Dorsolateral prefrontal cortex (tissue), 122 donors: ENCODE measurements at places on chromosomes 11 and 22.
A peak's percentile ranks its signal among the peaks of the same experiment; 100 is the strongest.

GRCh38 chr22:43314611-43315010, 28.6 kb downstream of the SCUBE1 start:
- DNase-seq, result no peak

DNA sequence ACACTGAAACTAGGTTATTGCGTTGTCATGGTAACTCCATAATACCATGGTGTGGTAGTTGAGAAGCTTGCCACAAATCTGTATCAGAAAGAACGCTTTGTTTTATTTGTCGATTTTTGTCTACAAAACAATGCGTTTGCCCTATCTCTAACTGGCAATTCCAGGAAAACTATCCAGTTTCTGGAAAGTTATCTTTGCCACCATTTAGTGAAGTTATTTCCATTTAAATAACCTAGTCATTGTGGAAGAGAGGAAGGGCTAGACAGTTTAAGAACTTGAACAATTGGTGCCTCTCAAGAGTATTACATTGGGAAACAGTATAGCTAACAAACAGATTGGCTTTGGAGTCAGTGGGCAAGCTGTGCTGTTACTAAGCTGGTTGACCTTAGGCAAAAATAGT, 7.9 kb downstream of the HSD17B12 start:
- DNase-seq, result no peak

- DNase-seq, result no peak
Measured at GRCh38 chr11:128670631-128671030, 23.2 kb upstream of the FLI1 start.

GRCh38 chr11:33934450-33934849, 42.6 kb upstream of the LMO2 start:
- no peak for DNase-seq

GRCh38 chr11:61553373-61554171, 27.3 kb downstream of the SYT7 start:
- DNase-seq, result no peak

DNA sequence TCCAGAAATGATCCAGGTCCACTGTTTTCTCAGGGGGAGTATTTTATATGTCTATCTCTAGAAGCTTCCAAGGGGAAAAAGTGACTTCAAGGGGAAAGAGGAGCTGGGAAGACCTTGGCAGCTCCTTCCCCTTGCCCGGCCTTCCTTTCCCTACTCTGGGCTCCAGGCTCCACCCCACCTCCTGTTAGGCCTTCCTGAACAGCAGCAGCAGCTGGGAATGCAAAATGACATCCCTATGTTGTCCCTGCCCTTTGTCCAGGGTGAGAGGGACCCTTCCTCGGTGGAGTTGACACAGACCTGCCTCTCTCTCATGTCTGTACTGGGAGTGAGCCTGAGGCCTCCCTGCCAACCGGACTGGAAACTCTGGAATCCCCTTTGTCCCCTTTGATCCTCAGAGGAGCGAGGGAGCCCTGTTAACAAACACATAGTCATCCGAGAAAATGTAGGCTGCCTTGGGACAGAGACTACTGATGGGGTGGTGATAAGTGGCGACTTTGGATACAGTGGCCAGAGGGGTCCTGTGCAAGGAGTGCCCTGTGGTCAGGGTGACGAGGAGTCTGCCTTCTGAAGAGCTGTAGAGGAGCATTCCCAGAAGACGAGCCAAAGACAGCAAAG, 9.0 kb upstream of the MALAT1 start:
- no peak for DNase-seq

GRCh38 chr11:30991376-30991775, 378.2 kb downstream of the DCDC1 start:
- no peak for DNase-seq

DNA sequence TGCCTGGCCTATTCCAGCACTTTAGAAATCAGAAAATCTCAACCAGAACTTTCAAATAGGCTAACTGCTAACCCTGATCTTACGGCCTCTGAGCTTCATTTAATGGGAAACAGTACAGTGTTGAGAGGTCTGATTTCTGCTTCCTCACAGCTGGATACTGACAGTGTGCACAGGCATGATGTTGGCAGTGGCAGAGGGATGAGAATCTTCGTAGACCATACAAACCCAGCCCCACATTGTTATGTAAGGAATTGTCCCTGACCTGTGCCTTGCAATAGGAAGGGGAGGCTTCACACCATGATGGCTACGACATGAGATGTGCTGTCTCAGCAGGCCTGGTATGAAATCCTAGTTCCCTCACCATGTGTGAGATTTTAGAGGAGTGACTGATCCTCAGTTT, 49.0 kb downstream of the CD44 start:
- no peak for DNase-seq

DNA sequence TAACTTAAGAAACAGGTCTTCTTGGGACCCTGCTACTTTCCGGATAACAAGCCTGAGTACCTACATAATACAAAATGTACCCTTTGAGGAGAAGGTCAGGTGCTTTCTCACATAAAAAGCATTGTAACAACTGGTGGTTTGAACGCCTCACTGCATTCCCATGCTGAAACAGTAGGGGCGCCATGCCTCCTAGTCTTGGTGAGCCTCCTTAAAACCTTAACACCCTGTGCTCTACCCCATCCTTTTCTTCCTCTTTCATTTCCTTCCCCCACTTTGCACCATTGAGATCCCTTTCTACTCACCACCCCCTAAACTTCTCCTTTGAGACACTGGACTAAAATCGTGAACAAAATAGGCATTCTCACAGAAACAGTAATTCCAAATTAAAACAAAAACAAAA, 729.3 kb downstream of the NTM start:
- no peak for DNase-seq

GRCh38 chr22:32625985-32626384, 151.4 kb downstream of the FBXO7 start:
- DNase-seq, result no peak

GRCh38 chr22:47372596-47373385, 610.3 kb downstream of the TBC1D22A start:
- DNase-seq, result peak; percentile 15

DNA sequence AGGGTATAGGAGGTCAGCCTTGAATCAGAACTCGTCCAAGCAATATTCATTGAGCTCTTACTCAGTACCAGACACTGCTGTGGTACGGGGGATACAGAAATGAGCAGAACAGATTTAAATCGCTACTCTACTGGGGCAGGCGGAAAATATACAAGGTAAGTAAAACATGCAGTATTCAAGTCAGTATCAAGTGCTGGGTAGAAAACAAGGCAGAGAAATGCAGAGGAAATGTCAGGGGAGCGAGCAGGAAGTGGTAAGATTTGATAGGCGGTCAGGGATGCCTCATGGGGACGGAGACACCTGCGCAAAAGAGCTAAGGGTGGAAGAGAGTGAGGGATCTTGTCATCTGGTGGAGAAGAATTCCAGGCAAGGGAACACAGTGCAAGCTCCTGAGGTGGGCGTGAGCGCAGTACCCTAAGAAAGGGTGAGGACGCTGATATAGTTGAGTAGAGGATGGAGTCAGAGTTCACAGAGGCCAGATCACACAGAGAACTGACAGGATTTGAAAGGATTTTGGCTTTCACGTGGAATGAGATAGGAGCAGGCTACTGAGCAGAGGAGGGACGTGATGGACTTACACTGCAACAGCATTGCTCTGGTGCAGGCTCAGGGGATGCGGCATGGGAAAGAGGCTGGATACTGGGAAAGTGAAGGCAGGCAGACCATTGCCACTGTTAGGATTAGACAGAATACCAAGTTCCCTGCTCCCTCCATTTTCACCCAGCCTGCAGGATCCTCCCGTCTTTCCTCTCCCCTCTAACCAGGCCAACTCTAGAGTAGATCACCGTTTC, 35.8 kb downstream of the SC5D start:
- no peak for DNase-seq

DNA sequence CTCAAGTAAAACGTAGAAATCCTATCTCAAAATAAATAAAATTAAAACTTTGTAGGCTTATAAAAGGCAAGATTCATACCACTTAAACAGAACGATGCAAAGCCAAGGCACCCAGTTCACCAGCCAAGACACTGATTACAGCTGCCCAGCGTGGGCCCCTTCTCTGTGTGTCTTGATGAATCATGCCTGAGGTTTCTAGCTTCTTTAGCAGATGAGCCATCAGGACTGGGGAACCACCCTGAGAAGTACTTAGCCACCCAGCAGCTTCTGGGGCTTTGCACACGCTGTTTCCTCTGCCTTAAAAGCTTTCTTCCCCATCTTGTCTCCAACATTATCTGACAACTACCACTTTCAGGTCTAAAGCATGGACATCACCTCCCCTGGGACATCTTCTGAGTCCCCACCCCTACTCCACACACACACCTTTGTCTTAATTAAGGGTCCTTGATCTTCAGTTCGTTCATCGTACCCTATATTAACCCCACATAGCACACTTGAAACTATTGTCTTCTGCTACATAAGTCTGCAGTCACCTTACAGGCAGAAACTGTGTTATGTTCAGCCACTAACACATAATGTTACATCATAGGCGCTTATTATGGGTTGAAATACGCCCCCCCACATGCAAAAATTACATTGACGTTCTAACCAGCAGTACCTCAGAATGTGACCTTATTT, 8.7 kb upstream of the LAYN start:
- no peak for DNase-seq

- DNase-seq, result no peak
Measured at GRCh38 chr11:118924591-118925585, 838 bp downstream of the BCL9L start.

GRCh38 chr11:66696146-66696545, 18.5 kb upstream of the RBM4B start:
- DNase-seq, result no peak

DNA sequence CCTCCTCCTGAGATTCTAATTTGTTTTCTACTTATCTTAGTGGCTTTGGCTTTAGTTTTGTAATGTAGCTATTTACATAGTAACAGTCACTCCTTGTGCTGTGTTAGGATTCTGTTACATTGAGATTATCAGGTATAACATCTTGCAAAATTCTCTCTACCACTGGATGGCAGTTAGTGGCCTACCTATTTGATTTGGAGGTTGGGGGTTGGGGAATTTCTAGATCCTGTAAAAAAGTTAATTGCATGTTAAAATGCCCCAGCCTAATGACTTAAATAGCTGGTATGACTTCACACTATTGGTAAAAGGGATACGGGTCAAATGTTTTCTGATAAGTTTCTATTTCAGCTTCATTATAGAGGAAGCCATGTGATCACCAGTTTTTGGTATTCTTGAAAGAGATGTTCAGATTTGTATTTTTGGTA, 2.8 kb downstream of the GRK3 start:
- no peak for DNase-seq

DNA sequence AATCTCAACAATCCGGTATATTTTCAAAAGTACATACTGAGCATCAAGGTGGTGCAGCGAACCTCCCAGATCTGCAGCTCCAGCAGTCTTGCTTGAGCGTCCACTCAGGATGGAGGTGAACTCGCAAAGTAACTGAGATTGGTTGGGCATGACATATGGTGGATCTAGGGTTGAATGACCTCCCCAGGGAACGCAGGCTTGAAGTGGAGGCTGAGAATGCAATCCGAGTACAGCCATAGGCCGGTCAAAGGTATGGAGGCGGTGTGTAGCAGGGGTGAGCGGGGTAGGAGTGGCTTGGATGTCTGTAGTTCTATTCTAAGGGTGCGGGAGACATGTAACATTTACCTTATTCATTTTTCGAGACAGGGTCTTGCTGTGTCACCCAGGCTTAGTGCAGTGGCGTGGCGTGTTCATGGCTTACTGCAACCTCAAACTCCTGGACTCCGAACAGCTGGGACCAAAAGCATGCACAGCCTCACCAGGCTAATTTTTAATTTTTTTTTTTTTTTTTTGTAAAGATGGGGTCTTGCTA, 631 bp upstream of the C22orf39 start:
- no peak for DNase-seq

- no peak for DNase-seq
Measured at GRCh38 chr11:2549080-2549479, 104.3 kb downstream of the KCNQ1 start.

DNA sequence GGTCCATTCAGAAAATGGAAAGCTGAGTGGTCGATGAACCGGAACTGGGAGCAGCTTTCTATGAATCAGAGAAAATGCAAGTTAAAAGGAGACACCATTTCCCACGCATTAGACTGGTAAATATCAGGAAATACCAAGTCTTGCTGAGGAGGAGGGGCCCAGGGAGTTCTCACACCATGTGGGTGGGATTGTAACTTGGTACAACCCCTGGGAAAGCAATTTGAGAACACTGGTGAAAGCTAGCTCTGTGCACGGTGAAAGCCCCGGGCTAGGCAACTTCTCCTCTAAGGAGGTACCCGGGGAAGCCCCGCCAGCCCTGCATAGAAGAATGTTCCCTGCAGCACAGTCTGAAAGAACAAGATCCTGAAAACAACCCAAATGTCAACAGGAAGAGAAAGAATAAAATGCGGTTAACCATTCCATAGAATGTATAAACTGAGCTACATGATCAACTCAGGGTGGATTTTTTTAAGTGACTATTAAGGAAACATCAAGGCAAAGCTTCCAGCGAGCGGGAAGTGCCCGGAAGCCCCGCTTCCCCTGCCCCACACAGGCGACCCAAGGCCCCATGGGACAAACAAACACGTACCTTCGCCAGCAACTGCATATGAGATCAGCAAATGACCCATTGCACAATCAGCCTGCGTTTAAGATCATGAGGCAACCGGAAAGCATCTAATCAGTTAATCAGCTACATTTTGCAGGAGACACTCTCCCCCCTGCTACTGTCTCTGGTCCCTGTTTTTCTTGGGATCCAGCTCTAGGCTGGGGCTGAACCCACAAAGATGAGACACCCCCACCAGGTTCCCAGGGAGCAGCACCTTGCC, 11.3 kb downstream of the SHANK2 start:
- no peak for DNase-seq

DNA sequence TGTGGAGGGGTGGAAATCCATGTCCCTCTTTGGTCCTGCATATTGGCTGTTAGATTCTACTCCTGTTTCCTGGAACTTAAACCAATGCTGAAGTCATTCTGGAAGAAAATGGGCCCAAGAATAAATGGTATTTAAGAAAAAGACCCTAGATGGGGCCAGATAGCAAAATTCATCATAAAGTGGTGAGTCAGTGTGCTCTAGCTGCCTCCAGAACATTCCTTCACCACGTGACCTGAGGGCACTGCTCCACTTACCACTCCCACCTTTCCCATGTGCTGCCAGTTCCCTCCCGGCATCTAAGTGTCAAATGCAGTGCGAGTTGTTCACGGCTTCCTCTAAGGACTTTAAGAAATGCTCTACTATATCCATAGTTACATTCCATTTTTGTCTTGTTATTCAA, 30.9 kb upstream of the NAP1L4 start:
- no peak for DNase-seq

GRCh38 chr11:561148-562003, 606 bp downstream of the RASSF7 start:
- no peak for DNase-seq

DNA sequence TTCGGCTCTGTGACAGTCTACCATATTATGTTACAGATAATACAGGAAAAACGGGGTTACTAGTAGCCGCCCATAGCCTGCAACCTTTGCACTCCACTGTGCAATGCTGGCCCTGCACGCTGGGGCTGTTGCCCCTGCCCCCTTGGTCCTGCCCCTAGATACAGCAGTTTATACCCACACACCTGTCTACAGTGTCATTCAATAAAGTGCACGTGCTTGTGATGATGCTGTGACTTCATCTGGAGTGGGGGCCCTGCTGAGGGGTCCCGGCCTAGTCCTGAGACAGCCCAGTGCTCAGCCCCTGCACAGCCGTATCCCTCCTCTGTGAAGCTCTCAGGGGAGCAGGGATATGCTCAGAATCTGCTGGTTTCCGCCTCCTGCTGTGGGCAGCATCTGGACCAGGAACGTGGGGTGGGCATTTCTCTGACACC, 1.2 kb downstream of the IFITM1 start:
- DNase-seq, result no peak
